ENCODE measurements at places on chromosomes 11 and 22.

DNA sequence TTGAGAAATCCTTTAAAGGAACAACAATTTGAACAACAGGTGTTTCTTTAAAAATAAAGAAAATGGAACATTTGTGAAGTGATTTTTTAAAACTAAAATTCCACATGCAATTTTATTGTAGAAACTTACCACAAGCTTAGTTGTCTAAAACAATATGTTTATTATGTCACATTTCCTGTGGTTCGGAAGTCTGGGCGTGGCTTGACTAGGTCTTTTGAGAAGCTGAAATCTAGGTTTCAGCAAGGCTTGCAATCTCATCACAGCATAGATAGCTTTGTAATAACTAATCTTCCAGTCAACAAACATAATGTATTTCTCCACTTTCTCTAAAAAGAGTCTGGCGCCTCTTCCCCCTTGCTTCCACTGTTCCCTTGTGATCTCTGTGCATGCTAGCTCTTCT lies 27.0 kb downstream of the MS4A6A start:
- no peak for DNase-seq

GRCh38 chr22:35357883-35358621 lies 22.8 kb upstream of the HMOX1 start:
- DNase-seq = no peak

DNA sequence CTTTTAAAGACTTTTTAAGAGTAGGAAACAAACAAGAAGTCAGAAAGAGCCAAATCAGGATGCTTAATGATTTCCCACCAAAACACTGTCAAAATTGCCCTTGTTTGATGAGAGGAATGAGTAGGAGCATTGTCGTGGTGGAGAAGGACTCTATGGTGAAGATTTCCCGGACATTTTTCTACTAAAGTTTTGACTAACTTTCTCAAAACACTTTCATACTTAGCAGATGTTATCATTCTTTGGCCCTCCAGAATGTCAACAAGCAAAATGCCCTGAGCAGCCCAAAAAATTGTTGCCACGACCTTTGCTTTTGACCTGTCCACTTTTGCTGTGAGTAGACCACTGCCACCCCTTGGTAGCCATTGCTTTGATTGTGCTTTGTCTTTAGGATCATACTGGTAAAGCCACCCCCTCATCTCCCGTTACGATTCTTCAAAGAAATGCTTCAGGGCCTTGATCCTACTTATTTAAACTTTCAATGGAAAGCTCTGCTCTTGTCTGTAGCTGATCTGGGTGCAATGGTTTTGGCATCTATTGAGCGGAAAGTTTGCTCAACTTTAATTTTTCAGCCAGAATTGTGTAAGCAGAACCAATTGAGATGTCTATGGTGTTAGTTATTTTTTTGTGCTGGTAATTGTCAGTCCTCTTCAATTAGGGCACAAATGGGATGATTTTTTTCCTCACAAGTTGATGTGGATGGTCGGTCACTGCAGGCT lies 67.2 kb downstream of the ADM start:
- DNase-seq = no peak

GRCh38 chr11:36333468-36333867 lies 37.4 kb downstream of the PRR5L start:
- no peak for DNase-seq

DNA sequence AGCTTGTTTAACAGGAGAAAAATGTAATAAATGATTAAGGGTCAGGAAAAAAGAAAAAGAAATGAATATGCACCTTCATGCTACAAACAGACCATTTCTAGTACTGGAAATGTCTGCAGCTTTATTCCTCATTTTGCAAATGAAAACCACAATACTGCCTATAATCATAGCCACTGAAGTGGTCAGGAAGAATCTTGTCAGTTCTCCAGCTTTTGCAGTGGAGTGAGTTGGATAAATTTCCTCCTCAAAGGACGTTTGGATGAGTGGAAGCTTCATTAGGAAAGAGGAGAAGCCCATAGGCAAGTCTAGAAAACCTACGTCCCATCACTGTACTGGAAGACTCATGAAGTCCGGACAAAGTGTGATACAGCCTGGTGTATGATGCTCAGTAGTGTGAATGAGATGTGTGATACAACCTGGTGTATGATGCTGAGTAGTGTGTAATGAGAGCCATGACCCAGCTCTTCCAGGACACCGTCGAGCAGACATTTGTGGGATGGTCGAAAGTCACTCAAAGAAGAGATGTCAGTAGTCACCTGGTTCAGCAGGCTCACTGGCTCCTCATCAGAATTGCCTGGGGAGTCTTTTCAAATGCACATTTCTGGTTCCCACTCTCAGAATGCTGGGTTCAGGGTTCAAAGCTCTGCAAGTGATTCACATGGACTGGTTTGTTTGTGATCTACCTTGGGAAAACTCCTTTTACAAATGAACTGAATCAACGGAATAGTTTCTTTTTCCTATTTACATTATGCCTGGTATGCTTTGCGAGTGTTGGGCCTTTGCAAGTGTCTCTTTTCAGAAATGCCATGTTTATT lies 101.3 kb downstream of the PDHX start:
- no peak for DNase-seq
